ENCODE measurements at places on chromosomes 11 and 22. TPM values are rescaled to one million over a fixed set of nuclear protein-coding genes. Genes with fewer than 3 reads are reported as not detected.

The FIBIN gene
- 7.4 TPM for total RNA-seq

DNA sequence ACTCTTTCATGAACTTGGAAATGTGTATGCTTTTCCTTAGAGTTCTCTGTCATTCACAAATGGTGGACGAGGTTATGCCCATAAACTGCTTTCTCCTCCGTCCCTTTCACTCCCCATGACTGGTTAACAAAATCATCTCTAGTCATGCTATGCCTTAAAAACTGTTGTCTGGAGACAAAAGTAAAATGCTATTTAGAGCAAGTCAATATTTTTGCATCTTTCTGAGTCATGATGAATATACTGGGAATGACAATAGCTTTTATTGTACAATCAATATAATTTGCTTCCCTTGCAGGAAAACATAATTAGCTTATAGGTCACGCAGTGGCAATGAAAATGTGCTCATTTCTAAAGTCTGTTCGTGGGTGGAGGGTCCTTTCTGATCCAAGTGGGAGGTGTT lies 216.7 kb upstream of the SORL1-AS1 start:
- DNase-seq: no peak
- H3K27ac ChIP-seq: no peak overlapping the region
- no peaks in the 10 kb centered on the region for H3K4me1 ChIP-seq
- H3K4me3 ChIP-seq: no peak overlapping the region
- no peaks in the 10 kb centered on the region for H3K27me3 ChIP-seq

The HTATIP2 gene
- total RNA-seq: 3.1 TPM

DNA sequence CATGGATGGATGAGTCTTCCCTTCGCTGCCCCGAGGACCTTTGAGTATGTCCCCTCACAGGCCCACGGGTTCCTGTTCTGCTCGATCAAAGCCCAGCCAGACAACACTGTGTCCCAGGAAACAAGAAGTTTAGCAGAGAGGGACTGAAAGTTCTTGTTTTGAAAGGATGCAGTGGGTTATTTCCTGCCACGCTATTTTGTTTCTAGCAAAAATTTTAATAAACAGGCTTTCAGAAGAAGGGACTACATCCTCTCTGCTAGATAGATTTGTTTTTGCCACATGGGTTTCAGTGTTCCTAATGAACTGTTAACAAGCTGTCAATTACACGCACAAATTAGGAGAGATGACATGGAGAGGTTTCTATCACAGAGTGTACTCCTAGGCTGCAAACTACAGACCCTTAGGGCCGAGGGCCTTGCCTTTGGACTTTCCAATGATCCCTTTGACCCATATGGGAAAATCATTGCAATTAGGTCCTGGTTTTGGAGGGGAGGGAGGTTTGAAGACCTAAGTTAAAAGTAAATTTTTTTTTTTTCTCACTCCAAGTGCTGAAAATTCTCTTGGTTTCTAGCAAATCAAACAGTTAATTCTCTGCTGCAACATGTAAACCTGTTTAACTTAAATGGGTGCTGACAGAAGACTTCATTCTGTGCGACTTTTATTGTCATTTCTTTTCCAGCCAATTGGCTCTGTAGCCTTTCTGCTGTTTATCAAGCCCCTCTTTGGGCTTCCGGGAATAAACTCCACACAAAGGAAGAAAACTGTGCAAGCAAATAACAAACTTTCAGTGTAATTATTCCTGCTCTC lies 81.4 kb downstream of the RCN1 start:
- no peaks in the 10 kb centered on the region for H3K4me1 ChIP-seq
- H3K4me3 ChIP-seq: no peak overlapping the region
- H3K27ac ChIP-seq: no peak overlapping the region
- no peaks in the 10 kb centered on the region for H3K36me3 ChIP-seq
- no peaks in the 10 kb centered on the region for H3K27me3 ChIP-seq

- H3K27me3 ChIP-seq: no peaks in the 10 kb centered on the region
- H3K4me1 ChIP-seq: no peaks in the 10 kb centered on the region
- H3K27ac ChIP-seq: no peak overlapping the region
- no peaks in the 10 kb centered on the region for H3K36me3 ChIP-seq
These were observed 13.5 kb downstream of the PGA5 start for GRCh38 chr11:61254403-61255025.

- DNase-seq: no peak
- no peaks in the 10 kb centered on the region for H3K27me3 ChIP-seq
- no peaks in the 10 kb centered on the region for H3K4me1 ChIP-seq
- H3K4me3 ChIP-seq: no peak overlapping the region
- H3K36me3 ChIP-seq: no peaks in the 10 kb centered on the region
These were observed 67.4 kb upstream of the A4GALT start for GRCh38 chr22:42788021-42788420.

- H3K36me3 ChIP-seq: no peaks in the 10 kb centered on the region
- no peaks in the 10 kb centered on the region for H3K4me1 ChIP-seq
- H3K27me3 ChIP-seq: no peaks in the 10 kb centered on the region
- peak overlapping the region; percentile 18 for H3K4me3 ChIP-seq
These were observed 840 bp downstream of the GRAMD1B start for GRCh38 chr11:123430721-123431497.

GRCh38 chr22:41410311-41410751 lies 28.6 kb downstream of the TEF start:
- DNase-seq: peak; percentile 29
- H3K36me3 ChIP-seq: no peaks in the 10 kb centered on the region
- H3K4me3 ChIP-seq: no peak overlapping the region
- no peaks in the 10 kb centered on the region for H3K27me3 ChIP-seq
- peaks cover 29% of the 10 kb centered on the region for H3K4me1 ChIP-seq
- peak overlapping the region; percentile 98 for H3K27ac ChIP-seq

The CSNK1E gene
- total RNA-seq: 102 TPM

The OR8G1 gene
- total RNA-seq: not detected

The OR52N4 gene
- total RNA-seq: not detected

The GAL3ST1 gene
- total RNA-seq: 1.2 TPM

- H3K4me3 ChIP-seq: no peak overlapping the region
- DNase-seq: no peak
- H3K27me3 ChIP-seq: no peaks in the 10 kb centered on the region
- no peaks in the 10 kb centered on the region for H3K4me1 ChIP-seq
- no peak overlapping the region for H3K27ac ChIP-seq
- H3K36me3 ChIP-seq: no peaks in the 10 kb centered on the region
These were observed 86.5 kb upstream of the CLDN5 start for GRCh38 chr22:19610518-19611253.

DNA sequence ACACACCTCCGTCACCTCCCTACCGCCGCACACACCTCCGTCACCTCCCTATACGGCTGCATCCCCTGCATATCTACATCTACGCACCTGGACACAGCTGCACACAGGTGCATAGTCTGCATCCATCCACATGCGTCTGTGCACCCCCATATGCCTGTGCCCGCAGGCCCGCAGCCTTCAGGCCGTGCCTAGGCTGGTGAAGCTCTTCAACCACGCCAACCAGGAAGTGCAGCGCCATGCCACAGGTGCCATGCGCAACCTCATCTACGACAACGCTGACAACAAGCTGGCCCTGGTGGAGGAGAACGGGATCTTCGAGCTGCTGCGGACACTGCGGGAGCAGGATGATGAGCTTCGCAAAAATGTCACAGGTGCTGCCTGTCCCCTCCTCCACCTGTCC lies 4.8 kb downstream of the PKP3 start:
- H3K4me3 ChIP-seq: no peak overlapping the region
- no peak for DNase-seq
- H3K27me3 ChIP-seq: peaks cover 4% of the 10 kb centered on the region
- H3K4me1 ChIP-seq: no peaks in the 10 kb centered on the region
- H3K27ac ChIP-seq: no peak overlapping the region

The PYGM gene
- total RNA-seq: 14.0 TPM

DNA sequence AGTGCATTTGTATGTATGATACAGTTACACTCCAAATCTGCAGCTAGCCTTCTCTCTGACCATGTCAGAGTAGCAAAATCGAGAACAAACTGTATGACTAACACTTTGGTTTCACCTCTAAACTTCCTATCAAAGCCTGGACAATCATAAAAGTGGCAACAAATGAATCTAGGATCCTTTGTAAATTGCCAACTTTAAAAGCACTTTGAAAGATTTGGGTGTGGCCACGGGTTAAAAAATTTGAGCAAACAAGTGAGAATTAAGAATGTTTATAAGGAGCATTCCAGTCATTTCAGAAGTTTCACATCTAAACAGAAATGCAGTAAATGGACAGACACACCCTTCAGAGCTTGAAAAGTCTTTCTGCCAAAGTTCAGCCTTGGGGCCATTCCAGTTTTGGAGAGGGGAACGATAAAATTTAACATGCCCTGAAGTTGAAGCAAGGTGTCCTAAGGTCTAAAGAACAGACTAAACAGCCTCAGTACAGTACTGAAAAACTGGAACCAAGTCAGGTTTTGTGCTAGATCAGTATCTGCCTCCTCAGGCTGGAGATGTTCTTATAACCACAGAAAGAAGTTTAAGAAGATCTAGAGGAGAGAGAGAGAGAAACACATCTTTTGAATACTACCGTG lies 181.9 kb upstream of the BDNF start:
- H3K4me3 ChIP-seq: no peak overlapping the region
- no peaks in the 10 kb centered on the region for H3K4me1 ChIP-seq
- no peak for DNase-seq
- no peak overlapping the region for H3K27ac ChIP-seq

- H3K27me3 ChIP-seq: no peaks in the 10 kb centered on the region
- no peaks in the 10 kb centered on the region for H3K36me3 ChIP-seq
- peak overlapping the region; percentile 83 for H3K27ac ChIP-seq
- H3K4me3 ChIP-seq: peak overlapping the region; percentile 2
- H3K4me1 ChIP-seq: peaks cover 5% of the 10 kb centered on the region
These were observed 33.0 kb upstream of the APOBEC3A start for GRCh38 chr22:38924347-38924952.

DNA sequence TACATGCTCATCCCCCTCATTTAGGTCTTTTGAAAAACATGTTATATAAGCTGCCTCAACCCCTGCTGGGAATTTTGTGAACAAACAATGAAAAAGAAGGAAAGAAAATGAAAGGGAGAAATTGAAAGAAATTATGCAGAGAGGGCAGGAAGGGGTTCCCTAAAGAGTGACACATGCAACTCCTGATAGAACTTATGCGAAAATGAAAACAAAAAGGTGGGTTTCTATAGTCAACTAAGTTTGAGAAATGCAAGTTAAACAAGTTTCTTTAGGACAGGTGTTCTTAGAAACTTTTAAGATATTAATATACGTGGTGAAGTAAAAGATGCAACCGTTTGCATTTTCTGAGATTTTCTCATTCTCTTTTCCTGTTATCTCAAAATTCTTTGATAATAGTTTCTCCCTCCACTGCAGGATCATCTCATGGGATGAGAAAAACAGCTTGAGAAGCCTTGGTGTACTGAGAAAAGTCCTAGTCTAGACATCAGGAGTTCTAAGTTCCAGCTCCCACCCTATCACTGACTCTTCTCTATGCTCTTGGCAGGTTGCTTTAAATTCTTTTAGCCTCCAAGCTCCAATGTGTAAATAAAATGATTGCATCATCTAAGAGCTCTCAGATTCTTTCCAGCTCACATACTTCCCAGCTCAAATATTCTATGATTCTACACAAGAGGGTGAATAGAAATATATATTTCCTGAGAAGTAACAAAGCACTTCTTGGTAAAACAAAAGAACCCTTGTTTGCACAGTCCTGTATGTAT lies 109.2 kb downstream of the FAM76B start:
- H3K36me3 ChIP-seq: no peaks in the 10 kb centered on the region
- H3K27ac ChIP-seq: peak overlapping the region; percentile 32
- H3K4me1 ChIP-seq: peaks cover 8% of the 10 kb centered on the region
- H3K27me3 ChIP-seq: no peaks in the 10 kb centered on the region
- H3K4me3 ChIP-seq: no peak overlapping the region

- peaks cover 24% of the 10 kb centered on the region for H3K4me1 ChIP-seq
- H3K36me3 ChIP-seq: no peaks in the 10 kb centered on the region
- DNase-seq: no peak
- H3K27ac ChIP-seq: peak overlapping the region; percentile 95
- peak overlapping the region; percentile 67 for H3K4me3 ChIP-seq
These were observed 1.0 kb downstream of the CBX7 start for GRCh38 chr22:39151329-39151975.

DNA sequence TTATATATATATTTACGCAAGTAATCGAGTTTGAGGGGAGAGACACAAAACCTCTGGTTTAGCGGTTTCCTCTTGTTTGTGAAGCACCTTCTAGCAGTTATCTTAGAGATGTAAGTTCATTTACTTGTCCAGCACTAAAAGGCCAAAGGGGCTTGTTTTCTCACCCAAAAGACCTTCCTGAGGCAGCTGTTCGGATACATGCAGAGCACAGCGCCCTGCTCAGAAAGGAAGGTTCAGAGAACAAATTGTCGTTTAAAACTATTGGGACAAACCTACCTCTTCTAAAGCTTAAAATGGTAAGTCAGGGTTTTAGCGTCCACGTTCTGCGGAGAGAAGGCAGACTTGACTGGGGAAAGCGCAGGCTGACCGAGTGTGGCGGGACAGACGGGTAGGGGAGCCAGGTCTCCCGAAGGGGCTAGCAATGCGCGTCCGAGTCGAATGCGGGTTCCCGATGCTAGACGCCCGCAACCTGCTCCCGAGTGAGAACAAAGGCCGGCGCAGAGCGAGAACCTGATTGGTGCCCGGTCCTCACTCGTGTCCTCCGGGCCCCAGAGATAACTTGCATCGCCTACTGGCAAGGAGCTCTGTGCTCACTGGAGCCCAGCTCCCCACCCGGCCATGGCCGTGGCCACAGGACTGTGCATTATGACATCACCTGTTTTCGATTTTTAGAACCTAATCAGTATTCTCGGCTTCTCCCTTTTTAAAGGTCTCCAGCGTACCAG lies 1.0 kb upstream of the SESN3 start:
- DNase-seq: peak; percentile 73
- H3K36me3 ChIP-seq: no peaks in the 10 kb centered on the region
- no peaks in the 10 kb centered on the region for H3K4me1 ChIP-seq
- H3K27me3 ChIP-seq: no peaks in the 10 kb centered on the region
- peak overlapping the region; percentile 32 for H3K4me3 ChIP-seq

DNA sequence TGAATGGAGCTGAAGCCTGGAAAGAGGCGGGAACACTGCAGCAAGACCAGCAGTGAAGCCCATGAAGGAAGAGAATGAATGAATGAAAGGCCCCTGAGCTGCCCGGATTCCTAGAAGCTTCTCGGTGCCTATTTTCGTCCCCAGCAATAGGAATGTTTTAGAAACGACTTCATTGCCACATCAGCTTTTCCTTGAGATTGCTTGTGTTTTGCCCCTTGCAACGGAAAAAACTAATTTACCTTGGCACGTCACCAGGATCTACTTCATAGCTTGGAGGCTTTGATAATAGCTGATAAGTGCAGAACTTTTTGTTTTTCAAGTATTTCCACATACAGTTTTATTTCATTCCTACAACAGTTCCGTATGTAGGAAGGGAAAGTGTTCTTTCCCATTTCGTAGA lies 248.9 kb upstream of the NARS2 start:
- no peak overlapping the region for H3K4me3 ChIP-seq
- no peaks in the 10 kb centered on the region for H3K4me1 ChIP-seq
- no peak overlapping the region for H3K27ac ChIP-seq
- no peak for DNase-seq
- H3K27me3 ChIP-seq: no peaks in the 10 kb centered on the region

DNA sequence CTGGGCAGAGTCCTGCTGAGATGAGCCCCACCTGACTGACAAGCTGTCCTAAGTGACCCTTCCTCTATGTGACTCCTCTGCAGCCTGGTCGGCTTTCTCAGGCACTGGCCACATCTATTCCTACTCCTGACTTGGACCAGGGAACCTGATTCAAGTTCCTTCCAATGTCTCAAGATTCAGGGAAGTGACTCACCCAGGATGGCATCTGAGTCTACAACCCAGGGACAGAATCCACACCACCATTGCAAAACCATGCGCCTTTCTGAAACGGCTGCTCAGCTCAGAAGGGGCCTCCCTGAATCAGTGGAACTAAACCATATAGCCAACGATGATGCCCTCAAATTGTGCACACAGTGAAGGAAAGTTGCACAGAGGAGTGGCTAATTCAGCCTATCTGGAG lies 63.9 kb upstream of the CSNK2A3 start:
- no peak overlapping the region for H3K27ac ChIP-seq
- no peaks in the 10 kb centered on the region for H3K27me3 ChIP-seq
- no peak for DNase-seq

The RFPL1 gene
- total RNA-seq: not detected

- H3K27me3 ChIP-seq: no peaks in the 10 kb centered on the region
- no peaks in the 10 kb centered on the region for H3K4me1 ChIP-seq
- no peaks in the 10 kb centered on the region for H3K36me3 ChIP-seq
These were observed 416.7 kb upstream of the CHORDC1 start for GRCh38 chr11:90639461-90639993.
